ENCODE measurements at places on chromosomes 5 and 9.

DNA sequence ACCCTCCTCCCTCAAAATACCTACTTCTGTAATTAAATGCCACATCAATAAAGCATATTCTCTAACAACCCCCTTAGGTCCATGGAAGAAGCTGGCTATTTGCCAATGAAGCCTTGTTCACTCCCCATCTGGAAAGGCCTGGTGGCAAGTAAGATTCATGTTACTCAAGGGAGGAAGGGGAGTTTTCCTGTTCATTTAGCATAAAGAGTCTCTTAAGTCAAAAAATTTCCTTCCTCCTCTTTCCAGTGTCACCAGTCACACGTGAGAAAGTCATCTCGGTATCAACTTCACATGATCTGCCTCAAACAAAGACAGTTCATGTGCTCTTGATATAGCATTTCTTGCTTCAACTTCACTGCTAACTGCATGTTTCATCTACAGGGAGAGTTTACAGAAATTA is 32.7 kb upstream of the RIC1 start:
- no peak for DNase-seq

GRCh38 chr9:5185220-5185840 is at the start of gene INSL6:
Gene INSL6 (minus strand): TSS chr9:5185639. CDS start chr9:5185602, 37 bp downstream.
- DNase-seq, result no peak

- DNase-seq, result no peak
Measured at GRCh38 chr9:105206821-105207699, 37.4 kb upstream of the SLC44A1 start.

GRCh38 chr5:173247510-173247909 is 12.5 kb upstream of the NKX2-5 start:
- DNase-seq, result no peak

GRCh38 chr5:172091956-172092732 is 85.7 kb upstream of the FBXW11 start:
- no peak for DNase-seq

GRCh38 chr5:2190549-2190948 is 307.8 kb upstream of the IRX4 start:
- DNase-seq, result no peak

GRCh38 chr5:87074934-87075541 is 192.6 kb upstream of the RASA1 start:
- no peak for DNase-seq

GRCh38 chr5:34521628-34522290 is 134.4 kb upstream of the RAI14 start:
- DNase-seq, result no peak

DNA sequence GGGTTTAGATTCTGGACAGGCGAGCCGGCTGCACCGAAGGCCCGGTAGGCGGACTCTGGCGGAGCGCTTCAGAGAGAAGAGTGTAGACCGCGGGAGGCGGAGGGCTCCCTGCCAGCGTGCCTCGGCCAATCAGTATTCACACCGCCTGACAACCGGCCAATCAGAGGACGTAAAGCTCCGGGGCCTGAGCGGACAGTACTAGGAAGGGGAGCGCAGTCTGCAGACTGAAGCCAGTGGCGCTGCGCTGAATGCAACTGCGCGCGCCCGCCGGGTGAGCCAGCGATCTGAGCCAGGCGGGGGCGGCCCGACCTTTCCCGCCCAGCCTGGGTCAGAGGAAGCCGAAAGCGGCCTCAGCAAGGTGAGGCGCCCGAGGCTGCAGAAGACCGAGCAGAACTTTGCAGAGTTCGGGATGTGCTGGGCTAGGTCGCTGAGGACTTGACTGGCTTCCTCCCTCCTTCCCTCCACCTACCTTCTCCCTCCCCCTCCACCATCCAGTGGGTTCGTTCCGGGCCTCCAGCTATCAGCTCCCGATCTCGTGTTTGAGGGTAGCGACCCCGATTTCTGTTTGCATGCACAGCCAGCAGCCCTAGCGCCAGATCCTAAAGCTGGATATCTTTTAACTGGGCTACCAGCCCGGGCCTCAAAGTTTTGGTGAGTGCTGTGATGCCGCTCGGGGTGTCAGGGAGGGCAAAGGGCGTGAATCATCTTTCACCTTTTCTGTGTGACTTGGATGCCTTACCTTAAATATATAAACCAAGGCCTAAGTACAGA is at the start of gene DMRT2:
Gene DMRT2, plus strand, starts transcription at position 233 of the 771 bp plus-strand sequence. CDS start 1,257 bp downstream, outside the sequence.
- DNase-seq, result peak; percentile 95

- DNase-seq, result no peak
Measured at GRCh38 chr5:159395202-159395601, 64.9 kb upstream of the IL12B start.

DNA sequence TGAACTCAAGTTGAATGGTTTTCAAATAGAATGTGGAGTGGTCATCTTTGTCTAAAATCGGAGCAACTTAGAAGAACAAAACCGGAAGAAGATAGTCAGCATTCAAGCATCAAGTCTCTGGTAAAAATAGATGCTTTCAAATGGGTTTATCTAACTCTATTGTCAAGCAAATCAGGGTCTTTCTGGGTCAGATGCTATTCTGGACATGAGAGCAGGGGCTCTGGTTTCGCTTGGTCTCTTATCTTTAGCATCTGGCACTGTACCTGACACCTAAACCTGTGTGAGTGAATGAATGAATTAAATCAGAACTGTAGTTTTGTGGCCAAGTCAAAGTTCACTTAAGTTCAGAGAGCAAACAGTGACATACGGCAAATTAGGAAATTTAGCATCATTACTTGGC is 173.5 kb downstream of the SLIT3 start:
- DNase-seq, result no peak
